ENCODE measurements at places on chromosomes 3 and 15.

DNA sequence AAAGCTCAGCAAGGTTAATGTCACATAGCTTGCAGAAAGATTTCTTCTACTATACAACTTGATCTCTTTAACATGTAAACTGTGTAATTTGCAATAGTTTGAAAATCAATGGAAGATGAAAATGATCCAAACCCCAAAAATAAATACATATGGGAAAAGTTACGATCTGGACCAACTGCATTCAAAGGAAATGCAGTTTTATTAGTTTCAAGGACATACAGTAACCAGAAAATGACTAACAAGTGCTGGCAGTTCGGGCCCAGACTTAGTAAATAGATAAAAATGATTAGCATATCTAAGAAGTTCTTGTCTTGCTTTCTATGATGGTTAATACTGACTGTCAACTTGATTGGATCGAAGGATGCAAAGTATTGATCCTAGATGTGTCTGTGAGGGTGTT is 37.3 kb upstream of the LEKR1 start:
- no peak for DNase-seq

GRCh38 chr3:132561003-132561402 is 36.1 kb upstream of the ACKR4 start:
- no peak for DNase-seq

DNA sequence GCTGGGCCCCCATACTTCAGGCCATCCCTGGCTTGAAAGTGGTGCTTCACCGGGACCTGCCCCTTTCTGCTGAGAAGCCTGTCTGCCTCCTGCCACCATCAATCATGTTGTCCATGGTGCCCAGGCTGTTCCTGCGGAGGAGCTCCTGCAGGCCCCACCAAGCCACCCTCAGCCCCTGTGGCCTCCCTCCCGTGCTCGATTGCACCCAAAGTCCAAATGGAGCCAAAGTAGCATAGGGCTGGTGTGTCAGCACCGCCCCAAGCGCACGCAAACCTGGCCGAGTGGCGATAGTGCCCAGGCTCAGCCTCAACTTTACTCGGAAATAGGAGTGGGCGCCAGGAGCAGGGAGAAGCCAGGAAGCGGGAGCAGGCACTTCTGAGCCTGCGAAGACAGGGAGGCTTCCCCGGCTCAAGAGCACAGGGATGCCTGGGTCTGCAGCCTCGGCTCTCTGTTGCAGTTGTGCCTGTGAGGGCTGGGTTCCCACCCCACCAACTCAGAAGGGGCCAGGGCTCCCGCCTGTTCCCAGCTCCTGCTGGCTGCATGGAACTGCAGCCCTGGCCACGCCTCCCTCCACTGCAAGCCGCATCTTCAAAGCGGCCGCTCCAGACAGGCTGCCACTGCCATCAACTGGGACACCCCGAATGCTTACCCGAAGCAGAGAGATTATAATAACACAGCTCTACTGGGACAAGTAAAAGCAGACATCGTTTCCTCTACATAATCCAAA is 203.0 kb downstream of the ARRDC4 start:
- DNase-seq = no peak

- DNase-seq = no peak
These were observed 7.5 kb upstream of the STRA6 start for GRCh38 chr15:74209997-74210671.

GRCh38 chr3:175329373-175329772 is 470.2 kb downstream of the NAALADL2 start:
- no peak for DNase-seq

GRCh38 chr3:31223278-31223677 is 309.4 kb upstream of the STT3B start:
- no peak for DNase-seq

GRCh38 chr3:141828890-141829289 is 47.6 kb upstream of the ATP1B3 start:
- DNase-seq = no peak

DNA sequence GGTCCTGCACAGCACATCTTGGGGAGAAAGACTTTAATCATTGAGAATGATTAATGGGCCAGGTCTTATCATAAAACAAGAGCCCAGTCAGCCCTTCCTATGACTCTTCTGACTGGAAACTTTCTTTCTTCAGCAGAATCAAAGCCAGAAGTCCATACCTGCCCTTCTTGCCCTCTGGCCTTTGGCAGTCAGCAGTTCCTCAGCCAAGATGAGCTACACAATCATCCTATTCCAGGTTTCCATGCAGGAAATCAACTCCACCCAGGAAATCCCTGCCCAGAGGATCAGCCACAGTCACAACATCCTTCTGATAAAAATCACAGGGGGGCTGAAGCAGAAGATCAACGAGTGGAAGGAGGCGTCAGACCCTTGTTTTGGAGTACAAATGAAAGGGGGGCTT is 26.9 kb downstream of the ZNF589 start:
- no peak for DNase-seq

- DNase-seq = no peak
These were observed 335.3 kb upstream of the NECTIN3 start for GRCh38 chr3:110736332-110736731.

GRCh38 chr3:74329096-74329495 is 285.4 kb downstream of the CNTN3 start:
- no peak for DNase-seq

Measured in stimulated activated CD8-positive, alpha-beta memory T cell treated with anti-CD3 and anti-CD28 coated beads, Interleukin-4, amount 100 ng/mL, for 48 hours (primary cell).